ENCODE measurements at places on chromosomes 7 and 10.
A peak's percentile ranks its signal among the peaks of the same experiment; 100 is the strongest.

DNA sequence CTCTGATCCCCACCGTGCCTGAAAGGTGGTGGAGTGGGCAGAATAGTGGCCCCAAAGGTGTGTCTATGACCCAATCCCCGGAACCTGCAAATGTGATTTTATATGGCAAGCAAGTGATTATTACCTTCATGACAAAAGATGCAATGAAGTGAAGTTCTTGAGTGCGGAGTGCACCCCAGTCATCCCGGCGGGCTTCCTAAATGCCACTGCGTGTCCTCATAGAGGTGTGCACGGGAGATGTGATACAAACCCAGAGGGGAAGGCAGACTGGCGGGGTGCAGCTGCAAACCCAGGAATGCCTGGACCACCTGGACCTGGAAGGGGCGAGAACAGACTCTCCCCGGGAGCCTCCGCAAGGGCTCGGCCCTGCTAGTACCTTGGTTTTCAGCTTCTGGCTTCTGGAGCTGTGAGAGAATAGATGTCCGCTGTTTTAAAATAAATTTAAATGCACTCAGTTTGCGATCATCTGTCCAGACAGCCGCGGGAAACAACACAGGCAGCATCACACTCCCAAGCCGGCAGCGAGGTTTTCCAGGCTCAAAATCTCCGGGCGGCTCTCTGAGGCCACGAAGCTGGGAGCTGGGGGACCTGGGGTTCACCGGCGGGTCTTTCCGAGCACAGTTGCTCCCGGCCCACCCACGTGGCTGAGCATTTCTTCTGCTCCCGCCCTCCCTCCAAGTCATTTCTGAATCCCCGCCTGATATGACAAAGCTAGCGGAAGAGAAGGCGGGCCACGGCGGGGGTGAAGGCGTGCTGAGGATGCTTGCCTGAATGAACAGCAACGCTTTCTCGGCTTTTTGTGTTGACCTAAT lies 50.4 kb upstream of the EBF3 start:
- no peak for DNase-seq

GRCh38 chr7:106593028-106593417 lies 67.9 kb downstream of the CCDC71L start:
- no peak for DNase-seq

- DNase-seq = no peak
Observed at GRCh38 chr7:22447762-22448161, 52.2 kb downstream of the STEAP1B start.

DNA sequence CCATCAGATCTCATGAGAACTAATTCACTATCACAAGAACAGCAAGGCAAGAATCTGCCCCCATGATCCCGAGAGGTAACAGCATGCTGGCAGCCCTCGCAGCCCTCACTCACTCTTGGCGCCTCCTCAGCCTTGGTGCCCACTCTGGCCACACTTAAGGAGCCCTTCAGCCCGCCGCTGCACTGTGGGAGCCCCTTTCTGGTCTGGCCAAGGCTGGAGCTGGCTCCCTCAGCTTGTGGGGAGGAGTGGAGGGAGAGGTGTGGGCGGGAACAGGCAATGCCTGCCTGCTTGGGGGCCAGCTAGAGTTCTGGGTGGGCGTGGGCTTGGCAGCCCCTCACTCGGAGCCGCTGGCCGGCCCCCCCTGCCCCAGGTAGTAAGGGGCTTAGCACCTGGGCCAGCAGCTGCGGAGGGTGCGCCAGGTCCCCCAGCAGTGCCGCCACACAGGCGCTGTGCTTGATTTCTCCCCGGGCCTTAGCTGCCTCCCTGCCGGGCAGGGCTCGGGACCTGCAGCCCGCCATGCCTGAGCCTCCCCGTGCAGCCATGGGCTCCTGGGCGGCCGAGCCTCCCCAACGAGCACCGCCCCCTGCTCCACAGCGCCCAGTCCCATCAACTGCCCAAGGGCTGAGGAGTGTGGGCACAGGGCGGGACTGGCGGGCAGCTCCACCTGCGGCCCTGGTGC lies 24.0 kb upstream of the ZNF438 start:
- DNase-seq = no peak

DNA sequence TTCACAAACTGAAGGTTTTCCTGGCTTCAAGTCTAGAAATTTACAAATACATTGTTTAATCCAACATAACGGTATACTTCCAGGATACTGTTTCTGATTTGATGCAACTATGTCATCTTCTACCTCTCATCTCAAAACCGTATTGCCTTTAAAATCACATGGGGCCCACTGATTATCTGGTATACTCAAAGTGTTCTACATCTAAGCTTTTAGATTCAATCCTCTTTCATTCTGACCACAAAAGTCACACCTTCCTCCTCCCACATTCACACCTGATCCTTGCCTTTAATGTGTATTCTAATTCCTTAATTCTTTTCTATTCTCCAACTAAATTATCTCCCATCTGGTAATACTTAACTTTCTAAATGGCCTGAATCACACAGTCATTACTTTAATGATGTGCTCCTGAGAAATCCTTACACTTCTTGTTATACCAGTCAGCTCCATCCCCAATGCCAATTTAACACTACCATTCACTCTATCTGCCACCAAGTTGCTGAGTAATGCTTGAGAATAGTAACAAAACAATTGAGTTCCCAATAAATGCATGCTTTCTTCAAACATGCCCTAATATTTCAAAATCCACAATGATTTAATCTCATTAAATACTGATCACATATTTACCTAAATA lies 13.0 kb downstream of the ATAD1 start:
- DNase-seq = no peak

GRCh38 chr10:23359692-23360380 lies 15.2 kb upstream of the C10orf67 start:
- DNase-seq = no peak

- no peak for DNase-seq
Observed at GRCh38 chr10:73964743-73965142, 33.2 kb upstream of the VCL start.

DNA sequence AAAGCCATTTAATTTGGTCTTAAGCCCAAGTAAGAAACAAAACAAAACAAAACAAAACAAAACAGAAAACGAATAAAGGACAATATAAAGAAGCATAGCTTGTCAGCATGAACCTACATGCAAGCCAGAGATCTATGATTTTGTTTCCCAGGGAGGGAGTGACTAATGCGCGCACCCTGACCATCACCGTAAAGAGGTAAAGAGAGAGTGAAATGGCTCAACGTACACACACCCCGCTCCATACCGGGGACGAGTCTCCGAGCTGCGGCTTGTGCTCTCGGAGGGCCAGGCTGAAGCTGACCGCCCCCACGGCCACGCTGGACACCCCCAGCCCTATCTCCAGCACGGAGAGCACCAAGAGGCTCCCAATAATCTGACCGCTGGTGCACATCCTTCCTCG lies 1.1 kb downstream of the TMEM196 start:
- DNase-seq = no peak

DNA sequence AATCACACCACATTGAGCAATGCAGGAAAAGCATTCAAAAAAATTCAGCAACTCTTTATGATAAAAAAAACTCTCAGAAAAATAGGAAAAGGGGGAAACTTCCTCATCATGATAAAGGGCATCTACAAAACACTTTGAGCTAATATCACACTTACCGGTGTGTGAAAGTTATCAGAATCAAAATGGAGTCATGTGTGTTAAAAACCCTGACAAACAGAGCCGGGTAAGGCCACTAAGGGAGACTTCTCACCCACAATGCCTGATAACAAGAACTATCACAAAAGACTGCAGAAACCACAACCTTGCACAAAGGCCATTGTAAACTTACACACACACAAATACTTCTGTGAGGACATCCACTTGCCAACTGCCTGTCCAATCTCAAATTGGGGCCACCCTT lies 34.8 kb upstream of the SMARCD3 start:
- no peak for DNase-seq

DNA sequence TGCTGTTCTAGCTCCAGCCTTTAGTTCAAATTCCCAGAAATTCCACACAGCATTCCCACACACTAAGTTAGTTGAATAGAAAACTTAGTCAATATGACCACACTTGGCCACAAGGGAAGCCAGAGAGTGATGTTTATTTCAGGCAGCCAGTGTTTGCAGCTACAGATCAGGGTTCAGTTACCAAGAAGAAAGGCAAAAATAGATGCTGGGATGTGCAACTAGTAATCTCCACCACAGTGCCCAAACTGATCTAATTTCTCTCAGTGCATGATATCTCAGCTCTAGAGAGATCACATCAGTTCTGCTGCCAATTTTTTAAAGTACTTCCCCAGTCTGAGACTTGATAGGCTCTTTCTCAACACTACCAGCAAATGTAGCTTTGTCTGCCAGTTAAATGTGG lies 17.6 kb downstream of the SLF2 start:
- no peak for DNase-seq

GRCh38 chr10:43649185-43649523 lies 473 bp upstream of the ZNF32 start:
- DNase-seq = no peak

- no peak for DNase-seq
Observed at GRCh38 chr10:69499726-69500689, 48.7 kb downstream of the TSPAN15 start.

DNA sequence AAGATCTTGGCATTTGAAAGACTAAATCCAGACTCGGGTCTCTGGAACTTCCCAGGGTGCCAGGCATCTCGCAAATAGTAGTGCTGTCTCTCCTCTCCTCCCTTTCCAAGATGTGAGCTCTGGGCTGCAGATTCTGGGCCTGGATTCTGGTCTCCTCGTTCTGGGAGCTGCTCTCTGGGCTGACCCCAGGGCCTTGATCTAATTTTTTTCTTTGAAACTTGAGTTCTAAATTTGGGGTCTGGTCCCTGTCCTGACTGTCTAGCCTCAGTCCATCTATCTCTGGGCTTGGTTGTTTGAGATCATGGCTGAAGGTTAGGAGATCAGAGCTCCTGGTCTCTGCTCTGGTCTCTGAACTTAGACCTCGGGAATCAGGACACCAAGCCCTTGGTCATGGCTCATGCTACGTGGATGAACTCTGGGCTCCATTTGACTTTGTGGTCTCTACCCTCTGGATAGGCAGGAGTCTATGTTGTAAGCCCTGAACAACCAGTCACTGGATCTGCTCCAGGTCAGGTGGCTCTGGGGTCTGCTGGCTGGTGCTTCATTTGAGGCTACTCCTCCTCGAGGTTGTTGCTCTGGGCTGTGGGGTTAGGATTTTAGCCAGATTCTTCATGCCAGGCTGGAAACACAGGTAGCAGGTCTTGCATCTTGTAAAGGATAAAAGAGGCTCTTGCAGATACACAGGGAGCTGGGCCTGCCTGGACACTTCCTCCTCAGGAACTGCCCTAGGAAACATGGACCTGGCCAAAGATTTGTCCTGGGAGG lies 8.0 kb upstream of the MBL2 start:
- no peak for DNase-seq

DNA sequence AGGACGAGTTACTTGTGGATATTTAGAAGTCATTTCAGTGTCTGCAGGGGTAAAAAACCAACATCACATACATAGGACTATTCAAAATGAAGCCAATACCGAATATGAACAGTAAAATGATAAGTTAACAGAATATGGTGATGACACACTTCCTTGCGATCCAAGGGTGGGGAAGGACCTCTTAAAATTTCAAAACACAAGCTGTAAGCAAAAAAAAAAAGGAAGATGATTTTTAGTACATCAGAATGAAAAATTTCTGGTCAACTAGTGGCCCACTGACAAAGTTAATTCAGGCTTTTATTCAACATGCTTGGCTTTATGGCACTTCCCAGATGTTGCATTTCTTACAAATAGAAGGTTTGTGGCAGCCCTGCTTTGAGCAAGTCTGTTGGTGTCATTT lies 19.0 kb upstream of the GALNTL5 start:
- no peak for DNase-seq

GRCh38 chr10:78774999-78775711 lies 293.6 kb upstream of the ZMIZ1 start:
- no peak for DNase-seq

- DNase-seq = no peak
Observed at GRCh38 chr7:7682861-7683260, 35.5 kb downstream of the RPA3 start.

DNA sequence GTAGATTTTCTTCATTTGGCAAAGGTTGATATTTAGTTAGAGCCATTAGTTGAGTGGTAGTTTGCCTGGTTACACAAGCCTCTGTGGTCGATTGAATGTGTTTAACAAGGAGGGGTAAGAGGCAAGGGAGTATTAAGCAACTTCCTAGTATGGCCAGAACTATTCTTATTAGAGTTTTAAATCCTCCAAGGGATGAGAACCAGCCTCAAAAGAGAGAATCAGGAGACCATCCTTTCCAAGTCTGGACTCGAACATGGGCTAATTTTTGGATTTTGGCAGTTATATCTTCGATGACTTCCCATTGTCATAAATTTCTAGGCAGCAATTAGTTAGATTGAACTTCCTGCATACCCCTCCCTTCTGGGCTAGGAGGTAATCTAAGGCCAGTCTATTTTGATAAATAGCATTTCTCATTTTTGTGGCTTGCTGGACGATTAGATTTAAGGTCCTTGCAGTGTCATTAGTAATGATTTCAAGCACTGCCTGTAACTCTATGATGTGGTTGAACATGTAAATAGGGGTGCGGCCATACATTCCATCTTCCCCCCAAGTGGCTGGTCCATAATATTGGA lies 219.5 kb upstream of the KCND2 start:
- DNase-seq = peak; percentile 8

- DNase-seq = no peak
Observed at GRCh38 chr10:78563314-78563713, 505.5 kb upstream of the ZMIZ1 start.

DNA sequence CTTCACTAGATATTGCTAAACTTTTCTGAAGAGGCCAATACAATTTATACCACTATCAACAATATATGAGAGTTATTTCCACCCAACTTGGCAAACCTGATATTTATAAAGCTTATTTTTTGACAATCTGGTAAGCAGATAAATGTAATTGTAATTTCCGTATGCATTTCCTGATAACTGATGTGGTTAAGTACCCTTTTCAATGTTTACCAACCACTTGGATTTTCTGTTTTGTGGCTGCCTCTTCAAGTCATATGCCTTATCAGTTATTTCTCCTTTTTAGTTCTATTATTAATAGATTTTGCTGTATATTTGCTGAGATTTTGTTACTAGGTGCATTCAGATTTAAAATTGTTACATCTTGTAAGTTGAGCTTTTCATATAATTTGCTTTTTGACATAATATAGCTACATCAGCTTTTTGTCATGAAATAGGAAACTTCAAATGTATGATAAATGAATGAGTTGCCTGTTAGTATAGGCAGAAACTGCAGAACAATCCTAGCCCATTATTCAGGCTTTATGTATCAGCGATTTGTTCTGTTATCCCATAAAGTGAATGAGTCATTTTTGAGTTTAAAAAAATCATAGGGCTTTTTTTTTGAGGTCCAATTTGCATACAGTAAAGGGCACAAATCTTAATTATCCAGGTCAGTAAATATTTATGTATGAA lies 11.5 kb downstream of the SGPL1 start:
- no peak for DNase-seq

All from BJ (cell line).